ENCODE measurements at places on chromosomes 7 and 10.

DNA sequence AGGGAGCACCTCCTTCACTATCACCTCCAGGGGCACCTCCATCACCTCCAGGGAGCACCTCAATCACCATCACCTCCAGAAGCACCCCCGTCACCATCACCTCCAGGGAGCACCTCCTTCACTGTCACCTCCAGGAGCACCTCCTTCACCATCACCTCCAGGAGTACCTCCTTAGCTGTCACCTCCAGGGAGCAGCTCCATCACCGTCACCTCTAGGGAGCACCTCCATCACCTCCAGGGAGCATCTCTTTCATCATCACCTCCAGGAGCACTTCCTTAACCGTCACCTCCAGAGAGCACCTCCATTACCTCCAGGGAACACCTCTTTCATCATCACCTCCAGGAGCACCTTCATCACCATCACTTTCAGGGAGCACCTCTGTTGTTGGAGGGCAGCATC is 103.0 kb downstream of the DNAJB6 start:
- DNase-seq = no peak

DNA sequence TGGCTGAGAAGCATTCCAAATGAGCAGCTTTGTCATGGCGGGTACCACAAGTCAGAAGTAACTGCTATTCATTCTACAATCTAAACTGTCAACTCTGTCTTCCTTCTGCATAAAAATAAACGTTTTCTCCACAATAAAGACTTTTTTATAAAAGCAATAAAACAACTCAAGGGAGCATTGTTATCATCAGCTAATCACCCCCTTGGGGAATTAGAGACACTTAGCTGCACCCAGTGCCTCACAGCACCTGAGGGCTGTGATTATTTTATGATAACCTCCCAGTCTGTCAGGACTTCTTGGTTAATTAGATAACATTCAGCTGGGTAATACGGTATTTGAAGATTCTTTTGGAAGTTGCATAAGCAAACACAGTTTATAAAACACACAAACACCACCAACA is 155.6 kb downstream of the PPP1R3A start:
- no peak for DNase-seq

DNA sequence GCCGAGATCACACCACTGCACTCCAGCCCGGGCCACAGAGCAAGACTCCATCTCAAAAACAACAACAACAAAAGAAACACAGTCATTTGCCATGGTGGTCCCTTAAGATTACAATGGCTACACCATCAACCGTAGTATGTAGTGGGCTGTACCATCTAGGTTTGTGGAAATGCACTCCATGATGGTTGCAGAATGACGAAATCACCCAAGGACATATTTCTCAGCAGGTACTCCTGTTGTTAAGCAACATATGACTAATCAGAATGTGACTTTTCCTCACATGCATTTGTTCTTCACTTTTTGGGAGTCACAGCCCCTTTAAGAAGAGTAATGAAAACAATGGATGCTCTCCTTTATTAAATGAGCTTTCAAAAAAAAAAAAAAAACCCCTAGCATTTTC is 11.0 kb downstream of the SVIL start:
- no peak for DNase-seq

DNA sequence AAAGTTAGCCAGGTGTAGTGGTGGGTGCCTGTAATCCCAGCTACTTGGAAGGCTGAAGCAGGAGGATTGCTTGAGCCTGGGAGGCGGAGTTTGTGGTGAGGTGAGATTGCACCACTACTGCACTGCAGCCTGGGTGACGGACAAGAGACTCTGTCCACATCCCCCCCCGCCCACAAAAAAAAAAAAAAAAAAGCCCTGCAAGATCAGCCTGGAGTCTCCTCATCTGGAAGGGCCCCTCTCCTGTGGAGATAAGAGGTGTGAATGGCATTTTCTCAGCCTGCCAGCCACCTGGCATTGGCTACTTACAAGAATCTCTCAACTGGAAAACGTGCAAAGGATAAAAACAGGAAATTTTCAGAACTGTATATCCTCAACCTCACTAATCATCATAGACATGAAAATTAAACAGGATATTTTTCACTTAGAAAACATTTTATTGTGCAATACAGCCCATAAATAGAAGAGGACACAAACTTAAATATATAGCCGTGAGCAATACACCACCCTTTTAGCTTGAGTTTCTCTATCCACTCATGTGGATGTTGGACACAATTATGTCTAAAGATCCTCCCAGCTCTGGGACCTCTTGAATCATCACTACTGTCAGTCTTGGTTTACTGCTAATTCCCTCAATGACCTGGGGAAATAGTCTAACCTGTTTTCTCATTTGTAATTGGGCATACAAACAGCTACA is 11.3 kb upstream of the TSPAN15 start:
- DNase-seq = no peak

GRCh38 chr10:92242380-92242779 is 48.5 kb downstream of the CPEB3 start:
- no peak for DNase-seq

- no peak for DNase-seq
These were observed 55.6 kb upstream of the DLX6 start for GRCh38 chr7:96949766-96950165.

GRCh38 chr10:70753841-70754621 is 31.1 kb downstream of the TBATA start:
- no peak for DNase-seq

GRCh38 chr10:44956717-44957706 is 2.6 kb upstream of the RASSF4 start:
- no peak for DNase-seq

DNA sequence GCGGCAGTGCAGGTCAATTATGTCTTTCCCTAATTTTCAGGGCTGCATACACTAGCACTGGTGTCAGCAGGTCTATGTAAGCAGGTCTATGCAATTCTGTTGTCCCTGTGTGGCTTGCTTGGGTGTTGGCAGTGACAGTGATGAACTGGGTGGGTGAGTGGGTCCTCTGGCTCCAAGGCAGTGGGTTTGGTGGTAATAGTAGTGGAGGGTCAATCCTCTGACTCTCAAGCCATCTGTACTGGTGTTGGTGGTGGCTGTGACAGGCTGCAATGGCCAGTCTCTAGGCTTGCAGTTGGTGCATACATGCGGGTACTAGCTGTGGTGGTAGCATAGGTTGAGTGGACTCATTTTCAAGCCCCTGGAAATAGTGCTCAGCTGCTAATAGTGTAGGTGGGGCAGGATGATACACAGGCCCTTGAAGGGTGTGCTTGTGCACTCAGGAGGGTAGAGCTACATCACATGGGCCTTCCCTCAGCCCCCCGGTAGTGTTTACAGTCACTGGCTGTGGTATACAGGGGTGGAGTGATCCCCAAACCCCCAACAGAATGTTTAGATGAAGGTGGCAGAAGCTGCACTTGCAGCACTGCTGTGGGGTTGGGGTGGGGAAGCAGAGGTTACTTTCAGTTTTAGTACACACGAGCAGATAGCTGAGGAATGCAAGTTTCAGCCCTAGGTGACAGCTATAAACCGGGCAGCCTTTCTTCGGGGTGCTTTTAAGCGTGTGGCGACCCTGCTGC is 331.3 kb downstream of the PCDH15 start:
- DNase-seq = no peak

- DNase-seq = no peak
These were observed 472.0 kb upstream of the FZD8 start for GRCh38 chr10:36114141-36114540.

DNA sequence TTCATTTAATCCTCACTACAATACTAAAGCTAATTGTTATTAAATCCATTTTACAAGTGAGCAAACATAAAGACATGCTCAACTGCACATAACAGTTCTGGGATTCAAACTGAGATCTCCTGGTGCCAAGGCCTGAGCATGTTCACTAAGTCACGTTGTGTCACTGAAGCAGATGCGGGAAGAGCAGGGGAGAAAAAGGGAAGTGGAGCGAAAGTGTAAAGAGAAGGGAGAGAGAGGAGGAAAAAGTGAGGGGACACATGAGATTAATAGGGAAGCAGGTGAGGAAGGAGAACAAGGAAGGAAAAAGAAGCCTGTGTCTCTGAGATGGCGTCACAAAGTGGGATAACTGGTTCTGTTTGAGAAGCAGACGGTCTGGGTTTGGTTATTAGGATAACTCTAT is 38.9 kb upstream of the KAT6B start:
- DNase-seq = no peak

DNA sequence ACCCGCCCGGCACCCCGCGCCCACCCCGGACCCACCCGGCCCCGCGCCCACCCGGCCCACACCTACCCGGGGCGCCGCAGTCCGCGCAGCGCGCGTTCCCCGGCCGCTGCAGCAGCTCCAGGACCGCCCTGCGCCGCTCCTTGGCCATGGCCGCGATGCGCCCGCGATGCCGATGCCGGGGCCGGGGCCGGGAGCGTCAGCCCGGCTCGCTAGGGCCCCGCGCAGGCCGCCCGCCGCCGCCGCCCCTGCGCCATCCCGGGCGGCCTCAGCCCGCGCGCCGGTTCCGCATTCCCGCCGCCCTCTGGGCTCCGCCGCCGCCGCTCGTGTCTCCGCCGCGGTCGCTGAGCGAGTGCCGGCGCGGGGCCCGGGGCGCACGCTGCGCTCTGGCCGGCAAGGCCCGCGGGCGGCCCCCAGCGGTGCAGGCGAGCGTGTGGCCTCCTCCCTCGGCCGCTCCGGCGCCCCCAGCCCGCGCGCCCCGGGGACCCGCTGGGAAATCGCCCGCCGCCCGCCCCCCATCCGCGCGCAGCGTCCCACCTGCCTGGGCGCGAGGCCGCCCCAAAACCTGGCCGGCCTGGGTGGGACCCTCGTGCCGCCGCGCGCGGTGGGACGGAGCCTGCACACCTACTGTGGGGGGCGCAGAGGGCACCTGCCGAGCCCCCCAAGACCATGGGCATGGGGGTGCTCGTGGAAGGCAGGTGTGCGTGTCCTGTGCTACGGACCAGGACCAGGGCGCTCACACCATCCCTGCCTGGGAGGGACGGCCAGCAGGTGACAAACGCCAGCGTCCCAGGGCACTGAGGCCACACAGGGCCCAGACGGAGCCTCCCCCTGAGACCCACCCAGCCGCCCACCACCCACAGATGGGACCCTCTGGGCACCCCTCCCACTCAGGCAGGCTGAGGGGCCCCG is at the start of gene ADAP1:
Gene ADAP1 (minus strand): TSS at position 351 of the 909 bp plus-strand sequence. CDS start 203 bp downstream, at position 148.
- peak; percentile 31 for DNase-seq

DNA sequence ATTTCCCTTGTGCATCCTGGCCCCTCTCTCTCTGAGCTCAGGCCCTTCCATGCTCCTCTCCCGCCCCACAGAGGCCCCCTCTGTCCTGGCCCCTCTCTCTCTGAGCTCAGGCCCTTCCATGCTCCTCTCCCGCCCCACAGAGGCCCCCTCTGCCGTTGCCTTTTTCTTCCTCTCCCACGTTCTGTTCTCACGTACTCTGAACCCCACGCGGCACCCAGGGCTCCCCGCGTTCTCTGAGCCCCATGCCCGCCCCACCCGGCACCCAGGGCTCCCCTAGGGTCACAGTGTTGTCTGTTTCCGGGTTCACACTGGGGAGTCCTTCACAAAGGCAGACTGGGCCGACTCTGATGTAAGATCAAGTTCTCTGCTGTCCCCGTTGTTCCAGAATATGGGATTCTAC is 336.8 kb downstream of the DNAJB6 start:
- DNase-seq = no peak

DNA sequence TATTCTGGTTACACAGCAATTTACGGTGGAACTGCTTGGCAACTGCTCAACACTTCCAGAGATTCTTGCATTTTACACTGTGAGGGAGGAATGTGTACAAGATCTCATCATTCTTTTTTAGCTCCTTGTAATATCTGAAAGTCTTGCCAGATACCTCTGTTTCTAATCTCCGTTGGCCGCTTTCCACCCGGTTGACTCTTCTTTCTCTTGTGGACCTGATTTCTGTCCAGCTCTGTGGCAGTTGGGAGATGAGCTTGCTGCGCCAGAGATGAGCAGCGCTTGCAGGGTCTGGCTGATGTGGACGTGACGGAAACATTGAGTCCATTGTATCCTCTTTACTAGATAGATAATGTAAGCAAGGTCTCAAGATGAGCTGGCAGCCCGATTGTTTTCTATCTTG is 27.6 kb downstream of the SPAG6 start:
- DNase-seq = no peak

- peak; percentile 52 for DNase-seq
These were observed 48.7 kb upstream of the OCM2 start for GRCh38 chr7:98038731-98039130.

DNA sequence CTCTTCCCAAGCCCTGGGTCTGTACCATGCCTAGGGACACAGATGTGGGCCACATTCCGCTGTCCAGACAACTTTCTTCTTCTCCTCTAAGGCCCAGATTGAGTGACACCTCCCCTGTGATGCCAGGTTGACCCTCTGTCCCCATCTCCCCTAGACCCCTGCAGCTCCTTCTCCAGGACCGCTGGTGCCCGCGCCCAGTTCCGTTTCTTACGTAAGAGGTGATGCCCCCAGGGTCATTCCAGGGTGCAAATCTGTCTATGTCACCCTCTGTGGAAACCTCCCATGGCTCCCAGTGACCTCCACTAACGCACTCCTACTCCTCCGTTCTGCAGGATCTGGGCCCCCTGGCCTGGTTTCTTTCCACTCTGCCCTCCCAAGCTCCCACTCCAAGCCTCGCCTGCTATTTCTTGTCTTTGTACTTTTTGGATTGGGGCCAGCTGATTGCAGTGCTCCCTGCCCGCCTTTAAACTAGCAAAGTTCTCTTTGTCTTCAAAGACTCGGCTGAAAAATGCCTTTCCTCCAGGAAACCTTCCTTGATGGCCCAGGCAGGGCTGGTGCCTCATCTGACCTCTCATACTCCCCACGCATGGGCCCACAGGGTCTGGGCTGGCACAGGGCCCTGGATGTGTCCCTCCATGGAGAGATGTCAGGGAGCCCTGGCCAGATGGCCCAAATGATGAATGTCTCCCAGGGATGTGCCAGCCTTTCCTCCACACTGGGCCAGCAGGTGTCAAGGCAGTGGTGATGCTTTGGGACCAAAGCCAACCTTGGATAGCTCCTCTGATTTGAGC is 21.3 kb upstream of the ELN start:
- no peak for DNase-seq

- DNase-seq = peak; percentile 46
These were observed 96.2 kb downstream of the LHPP start for GRCh38 chr10:124557648-124558338.

- DNase-seq = no peak
These were observed 973 bp downstream of the ATAD1 start for GRCh38 chr10:87816898-87817608.

DNA sequence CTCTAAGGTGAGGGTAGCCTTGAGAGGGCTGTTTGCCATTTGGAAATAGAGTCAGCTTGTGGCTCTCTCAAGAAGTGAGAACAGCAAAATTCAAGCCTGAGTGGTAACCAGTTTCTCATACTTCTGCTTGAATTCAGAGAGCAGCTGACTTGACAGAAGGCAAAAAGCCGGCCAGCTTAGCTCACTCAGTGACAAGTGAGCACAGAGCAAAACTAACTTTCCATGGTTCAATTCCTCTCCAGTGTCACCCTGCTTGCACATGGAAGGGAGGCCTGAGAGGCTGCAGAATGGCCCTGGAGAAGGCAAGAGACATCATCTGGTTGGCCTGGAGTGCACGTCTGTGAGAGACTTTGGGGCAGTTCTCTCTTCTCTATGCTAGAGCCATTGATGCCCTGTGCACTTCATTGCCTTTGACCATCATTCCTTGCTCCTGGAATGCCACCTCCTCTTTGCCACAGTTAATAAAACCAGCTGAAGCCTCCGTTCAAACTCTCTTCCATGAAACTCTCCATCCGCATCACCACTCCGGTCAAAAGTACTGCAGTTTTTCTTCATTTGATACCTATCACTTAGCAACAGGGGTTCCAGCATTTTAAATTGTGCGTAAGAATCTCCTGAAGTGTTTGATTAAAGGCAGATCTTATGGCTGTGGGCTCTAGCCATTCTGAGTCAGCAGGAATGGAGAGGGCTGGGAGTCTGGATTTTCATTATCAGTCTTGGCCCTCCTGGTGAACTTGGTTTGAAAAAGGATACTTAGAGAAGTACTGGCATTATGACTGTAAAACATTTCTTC is 69.8 kb upstream of the PIK3CG start:
- no peak for DNase-seq
